ENCODE measurements at places on chromosomes 5 and 9.

DNA sequence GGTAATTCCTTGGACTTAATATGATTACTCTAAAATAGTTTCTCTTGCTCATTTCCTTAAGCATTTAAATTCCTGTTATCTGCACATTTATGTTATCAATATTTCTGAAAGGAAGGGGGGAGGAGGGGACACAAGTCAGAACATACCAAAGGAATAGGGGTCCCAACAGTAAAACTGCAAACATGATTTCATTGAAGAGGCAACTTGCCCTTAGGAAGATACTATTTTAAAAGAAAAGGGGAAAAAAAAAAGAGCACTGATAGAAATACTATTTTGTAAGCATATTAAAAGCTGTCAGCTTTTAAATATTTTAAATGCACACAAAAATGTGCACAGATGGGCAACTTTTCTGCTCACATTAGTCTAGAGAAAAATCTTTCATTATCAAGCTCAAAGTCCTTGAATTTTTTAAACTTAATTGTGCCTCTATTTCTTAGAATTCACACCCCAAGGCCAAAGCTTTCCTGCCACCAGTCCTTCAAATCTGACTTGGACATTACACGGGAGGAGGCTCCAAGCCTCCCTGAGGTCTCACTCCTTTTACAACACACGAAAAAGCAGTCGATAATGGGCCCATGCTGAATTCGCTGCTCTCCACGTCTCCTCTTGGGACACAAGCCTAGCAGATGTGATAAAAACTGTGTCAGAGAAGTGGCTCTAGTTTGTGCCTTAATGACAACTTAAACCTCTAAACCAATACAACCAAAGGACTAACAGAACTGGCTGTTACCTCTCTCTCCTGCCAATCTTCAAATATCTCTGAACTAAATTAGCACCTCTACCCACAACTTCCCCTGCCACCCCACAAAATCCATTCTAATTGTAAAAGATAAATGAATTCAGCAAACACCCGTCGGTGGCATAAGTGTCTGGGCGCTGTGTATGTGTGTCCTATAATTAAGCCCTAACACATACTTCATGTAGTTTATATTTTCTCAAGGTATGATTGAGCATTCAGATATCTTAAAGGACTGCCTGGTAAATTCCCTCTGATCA, 154.3 kb downstream of the DENND1A start:
- DNase-seq, result no peak

DNA sequence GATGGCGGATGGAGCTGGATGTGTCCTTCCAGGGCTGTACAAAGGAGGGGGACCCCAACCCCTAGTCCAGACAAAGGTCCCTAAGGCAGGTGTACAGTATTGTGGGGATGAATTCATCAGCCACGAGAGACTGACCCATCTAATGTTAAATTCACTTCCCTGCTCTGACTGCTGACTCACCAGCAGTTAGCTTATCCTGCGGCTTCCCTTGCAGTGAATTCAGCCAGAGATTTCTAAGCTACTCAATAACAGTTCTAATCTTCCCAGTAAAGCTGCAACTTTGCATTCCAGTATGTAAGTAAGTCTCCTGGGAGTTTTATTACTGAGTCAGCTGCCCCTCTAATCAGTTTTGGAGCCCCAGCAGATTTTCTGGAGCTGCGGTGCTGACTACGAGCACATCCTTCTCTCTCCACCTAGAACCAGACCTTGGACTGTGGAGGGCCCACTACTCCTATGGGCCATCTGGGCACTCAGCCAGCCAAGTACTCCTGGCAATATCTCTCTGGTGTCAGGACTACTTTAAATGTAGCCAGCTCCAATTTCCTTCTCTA, 16.1 kb downstream of the B4GALT1 start:
- DNase-seq, result no peak

DNA sequence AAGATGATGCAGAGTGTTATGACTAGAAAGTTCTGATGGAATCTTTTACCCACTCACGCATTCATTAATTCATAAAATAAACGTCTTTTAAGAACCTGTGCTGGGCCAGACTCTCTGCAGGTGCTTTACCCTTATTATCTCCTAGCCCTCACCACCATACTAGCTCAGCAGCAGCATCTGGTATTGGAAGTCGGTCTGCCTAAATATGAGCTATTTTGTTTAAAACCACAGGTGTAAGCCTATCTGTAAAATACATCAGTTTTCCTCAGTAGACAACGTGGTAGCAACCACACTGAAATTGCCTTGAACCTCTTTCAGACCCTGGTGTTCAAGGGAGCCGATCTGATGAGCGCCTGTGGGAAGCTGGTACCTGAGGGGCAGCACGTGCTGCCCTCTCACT, 69.4 kb downstream of the PPIC start:
- no peak for DNase-seq

DNA sequence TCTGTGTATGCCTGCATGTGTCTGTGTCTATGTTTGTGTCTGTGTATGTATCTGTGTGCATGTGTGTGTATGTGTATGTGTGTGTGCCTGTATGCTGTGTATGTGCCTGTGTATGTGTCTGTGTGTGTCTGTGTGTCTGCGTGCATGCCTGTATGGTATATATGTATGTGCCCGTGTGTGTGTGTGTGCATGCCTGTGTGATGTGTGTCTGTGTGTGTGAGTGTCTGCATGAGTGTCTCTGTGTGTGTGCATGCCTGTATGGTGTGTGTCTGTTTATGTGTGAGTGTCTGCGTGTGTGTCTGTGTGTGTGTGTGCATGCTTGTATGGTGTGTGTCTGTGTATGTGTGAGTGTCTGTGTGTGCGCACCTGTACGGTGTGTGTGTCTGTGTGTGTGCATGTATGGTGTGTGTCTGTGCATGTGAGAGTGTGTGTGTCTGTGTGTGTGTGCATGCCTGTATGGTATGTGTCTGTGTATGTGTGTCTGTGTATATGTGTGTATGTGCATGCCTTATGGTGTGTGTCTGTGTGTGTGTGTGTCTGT, 137.1 kb upstream of the IRX2 start:
- DNase-seq, result no peak

Measured in stimulated activated CD4-positive, alpha-beta T cell treated with anti-CD3 and anti-CD28 coated beads, Interleukin-12 subunit alpha, Interleukin-12 subunit beta, amount 100 ng/mL, for 48 hours (primary cell).